ENCODE measurements at places on chromosomes 6 and 20.

DNA sequence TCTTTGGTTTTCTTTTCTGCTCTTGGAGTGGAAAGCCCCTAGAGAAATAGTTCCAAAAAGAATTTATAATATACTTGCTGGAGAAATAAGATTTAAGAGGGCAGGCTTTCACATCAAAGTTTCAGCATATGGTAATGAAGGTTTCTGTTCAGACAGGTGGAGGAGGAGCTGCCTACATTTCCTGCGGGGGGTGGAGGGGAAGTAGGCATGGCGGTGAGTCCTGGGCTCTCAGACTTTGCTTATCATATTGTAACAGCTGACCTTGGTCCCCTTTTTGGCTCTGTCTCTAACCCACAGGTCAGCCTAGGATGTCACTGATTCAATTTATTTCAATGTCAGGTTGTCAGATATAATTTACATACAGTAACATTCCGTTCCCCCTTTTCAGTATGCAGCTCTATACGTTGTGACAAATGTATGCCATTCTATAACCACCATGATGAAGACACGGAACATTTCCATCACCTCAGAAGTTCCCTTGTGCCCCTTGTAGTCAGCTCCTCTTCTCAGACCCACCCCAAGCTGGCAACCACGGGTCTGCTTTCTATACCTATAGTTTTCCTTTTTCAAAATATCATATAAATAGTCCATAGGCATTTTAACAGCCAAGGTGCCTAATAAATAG is 77.6 kb upstream of the GGTLC1 start:
- DNase-seq, result no peak

DNA sequence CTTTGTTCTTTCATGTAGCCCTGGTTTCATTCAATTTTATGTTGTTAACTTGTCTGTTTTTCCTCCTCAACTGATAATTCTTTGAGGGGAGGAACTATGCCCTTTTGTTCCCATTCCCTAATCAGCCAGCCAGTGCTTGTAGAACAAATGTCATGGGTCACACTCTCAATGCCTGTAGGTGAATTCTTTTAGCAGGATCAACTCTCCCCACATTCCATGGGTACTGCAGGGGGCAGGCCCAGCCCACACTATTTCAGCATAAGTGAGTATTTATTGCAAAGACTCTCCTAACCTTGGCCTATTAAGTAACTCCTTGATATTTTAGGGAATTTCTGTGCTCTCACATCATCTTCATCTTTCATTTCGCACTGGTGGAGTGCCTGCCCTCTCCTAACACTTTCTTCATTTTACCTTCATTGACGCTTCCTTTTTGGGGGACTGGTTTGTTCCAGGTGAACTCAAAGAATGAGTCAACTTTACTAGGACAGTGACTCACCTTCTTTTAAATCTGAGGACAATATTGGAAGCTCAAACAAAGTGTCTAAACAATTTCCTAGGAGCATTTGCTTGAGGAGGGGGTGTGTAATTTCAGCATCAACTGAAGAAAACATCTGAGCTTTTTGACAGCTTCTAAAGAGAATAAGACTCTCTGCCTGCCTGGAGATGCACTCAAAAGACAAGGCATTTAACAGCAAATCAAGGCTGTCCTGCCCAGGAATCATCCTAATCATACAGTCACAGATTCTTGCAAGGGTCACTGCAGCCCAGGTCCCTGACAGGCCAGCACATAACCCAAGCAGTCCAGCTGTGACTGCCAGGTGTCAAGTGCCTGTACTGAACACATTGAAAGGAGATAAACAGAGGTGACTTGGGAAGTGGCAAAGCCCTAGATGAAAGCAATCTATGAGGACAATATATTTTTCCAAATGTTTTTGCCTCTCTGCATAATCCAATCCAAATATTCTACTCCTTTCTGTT is 263.9 kb upstream of the PRND start:
- DNase-seq, result no peak

DNA sequence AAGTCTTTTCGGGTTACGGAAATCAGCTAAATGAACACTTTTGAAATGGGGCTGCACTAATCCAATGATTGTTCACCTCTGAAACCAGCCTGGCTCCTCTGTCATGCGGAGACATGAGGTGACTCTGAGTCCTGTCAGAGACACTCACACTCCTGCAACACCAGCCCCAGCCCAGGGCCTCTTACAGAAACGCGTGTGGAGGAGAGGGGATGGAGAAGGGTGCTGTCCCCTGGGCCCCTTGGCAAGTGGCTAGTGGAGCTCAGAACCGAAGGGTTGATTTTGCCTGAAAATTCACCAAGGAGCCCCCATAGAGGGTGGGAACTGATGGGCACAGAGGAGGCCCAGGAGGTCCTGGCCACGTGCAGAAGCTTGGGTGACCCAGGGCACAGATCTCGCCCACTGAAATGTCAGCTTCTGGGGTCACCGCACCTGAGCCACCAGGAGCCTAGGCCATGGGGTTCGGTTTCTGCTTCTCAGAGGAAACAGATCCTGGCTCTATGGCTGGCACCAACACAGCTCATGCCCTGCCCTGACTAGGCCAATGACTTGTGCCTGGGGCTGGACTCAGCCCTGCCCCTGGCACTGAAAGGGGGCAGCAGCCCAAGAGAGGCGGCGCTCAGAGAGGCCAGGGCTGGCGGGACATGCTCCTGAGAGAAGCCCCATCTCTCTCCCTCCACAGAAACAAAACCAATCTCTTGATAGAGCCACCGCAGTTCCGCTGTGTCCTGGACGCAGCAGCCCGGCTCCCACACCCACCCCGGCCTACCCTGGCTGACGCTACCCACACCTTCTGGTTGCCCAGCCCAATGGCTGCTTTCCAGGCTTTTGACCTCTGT is 144.7 kb downstream of the ERMARD start:
- no peak for DNase-seq

GRCh38 chr6:139308936-139309603 is 17.3 kb upstream of the TXLNB start:
- DNase-seq, result peak; percentile 85

- DNase-seq, result no peak
Observed at GRCh38 chr20:23347791-23348190, 2.8 kb upstream of the NXT1 start.

- peak; percentile 74 for DNase-seq
Observed at GRCh38 chr6:20403070-20403765, 1.5 kb downstream of the E2F3 start.

DNA sequence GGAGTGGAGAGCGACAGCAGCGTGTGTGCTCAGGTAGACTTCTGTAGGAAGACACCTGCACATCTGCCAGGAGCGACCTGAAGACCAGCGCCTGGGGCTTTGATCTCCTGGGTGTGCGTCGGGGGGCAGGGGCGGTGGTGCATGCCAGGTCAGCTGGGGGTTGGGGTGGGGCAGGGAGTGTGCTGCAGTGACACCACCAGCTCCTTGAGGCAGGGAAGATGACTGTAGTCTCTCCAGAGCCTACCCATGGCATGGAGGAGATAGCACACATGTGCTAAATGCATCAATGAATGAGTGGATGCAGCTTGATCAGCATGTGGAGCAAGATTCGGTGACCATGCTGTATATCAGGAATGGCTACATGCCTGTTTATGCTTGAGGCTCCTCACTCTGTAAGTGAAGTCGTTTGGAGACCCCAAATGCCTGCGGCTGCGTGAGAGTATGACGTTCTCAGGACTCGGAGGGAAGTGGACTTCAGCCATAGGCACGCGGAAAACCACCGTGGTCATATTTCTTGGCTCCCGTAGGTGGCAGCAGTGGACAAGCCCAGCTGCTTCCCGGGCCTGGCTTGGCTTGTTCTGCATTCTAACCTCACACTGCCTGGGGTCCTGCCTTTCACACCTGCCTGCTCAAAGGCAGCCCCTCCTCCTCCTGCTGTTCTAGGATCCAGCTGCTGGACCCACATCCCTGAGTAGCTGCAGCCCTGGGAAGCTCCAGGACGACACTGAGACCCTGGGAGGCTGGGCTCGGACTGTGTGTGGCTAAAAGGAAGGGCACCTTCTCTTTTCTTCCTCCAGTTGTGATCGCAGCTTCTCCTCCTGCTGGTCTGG is 39.4 kb upstream of the KCNK16 start:
- DNase-seq, result peak; percentile 58

Measured in IMR-90 (cell line).